ENCODE measurements at places on chromosomes 13 and 19. TPM values are rescaled to one million over a fixed set of nuclear protein-coding genes. Genes with fewer than 3 reads are reported as not detected.

Gene ELSPBP1
- not detected for total RNA-seq

DNA sequence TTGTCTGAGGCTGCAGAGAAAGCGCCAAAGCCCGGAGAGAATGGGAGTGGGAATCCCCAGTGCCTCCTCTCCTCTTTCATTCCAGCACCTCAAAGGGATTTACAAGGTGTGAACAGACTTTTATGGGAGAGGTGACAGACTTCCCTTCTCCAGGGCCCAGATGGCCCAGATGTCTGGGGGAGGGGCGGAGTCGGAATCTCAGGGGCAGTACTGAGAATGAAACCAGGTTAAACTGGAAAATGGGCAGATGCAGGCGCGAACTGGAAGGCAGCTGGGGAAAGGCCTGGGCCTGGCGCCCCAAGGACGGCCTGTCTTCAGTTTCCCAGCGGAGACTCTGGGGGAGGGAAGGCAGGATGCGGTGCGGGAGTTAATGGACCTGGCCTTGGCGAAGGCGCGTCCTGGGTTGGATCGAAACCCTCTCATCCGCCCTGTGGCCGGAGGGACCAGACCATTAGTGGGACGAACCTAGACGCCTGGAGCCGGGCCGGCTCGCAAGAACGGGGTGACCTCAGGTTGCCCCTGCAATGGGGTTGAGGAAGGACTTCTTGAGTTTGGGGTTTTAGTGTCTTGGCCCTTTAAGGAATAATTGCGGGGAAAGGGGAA lies 592 bp upstream of the TRIP10 start:
- no peak for DNase-seq

Gene IGSF23
- not detected for total RNA-seq

DNA sequence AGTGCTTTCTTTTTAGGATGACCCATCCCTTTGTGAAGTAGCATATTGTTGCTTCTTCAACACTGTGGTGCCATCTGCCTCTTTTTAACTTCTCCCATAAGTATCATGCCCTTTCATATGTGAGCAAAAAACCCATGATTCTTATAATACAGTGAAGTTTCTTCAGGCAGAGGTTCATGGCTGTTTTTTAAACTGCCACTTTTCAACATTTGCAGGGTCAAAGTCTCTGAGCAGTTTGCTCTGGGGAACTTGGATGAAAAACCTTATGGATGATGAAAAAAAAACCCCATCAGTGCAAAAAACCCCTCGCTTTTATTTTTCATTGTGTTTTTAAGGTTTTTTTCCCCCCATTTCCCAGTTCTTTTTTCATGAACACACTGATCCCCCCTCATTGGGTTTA lies 158.5 kb downstream of the LMO7 start:
- DNase-seq: no peak

- DNase-seq: no peak
These were observed 28.8 kb downstream of the EPN1 start for GRCh38 chr19:55703790-55704215.

Gene ZNF296
- 1.5 TPM for total RNA-seq

Gene MIA
- total RNA-seq: not detected

DNA sequence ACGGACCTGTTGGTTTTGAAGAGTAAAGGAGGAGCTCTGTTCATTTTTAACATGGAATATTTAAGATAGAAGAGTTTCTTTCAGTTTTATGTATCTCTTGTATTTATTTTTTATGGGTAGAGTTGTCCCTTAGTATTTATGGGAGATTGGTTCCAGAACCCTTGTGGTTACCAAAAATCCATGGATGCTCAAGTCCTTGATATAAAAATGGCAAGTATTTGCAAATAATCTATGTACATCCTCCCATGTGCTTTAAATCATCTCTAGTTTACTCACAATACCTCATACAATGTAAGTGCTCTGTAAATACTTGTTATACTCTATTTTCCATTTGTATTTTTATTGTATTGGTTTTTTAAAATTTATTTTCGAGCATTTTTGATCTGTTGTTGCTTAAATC lies 63.1 kb downstream of the TM9SF2 start:
- no peak for DNase-seq

DNA sequence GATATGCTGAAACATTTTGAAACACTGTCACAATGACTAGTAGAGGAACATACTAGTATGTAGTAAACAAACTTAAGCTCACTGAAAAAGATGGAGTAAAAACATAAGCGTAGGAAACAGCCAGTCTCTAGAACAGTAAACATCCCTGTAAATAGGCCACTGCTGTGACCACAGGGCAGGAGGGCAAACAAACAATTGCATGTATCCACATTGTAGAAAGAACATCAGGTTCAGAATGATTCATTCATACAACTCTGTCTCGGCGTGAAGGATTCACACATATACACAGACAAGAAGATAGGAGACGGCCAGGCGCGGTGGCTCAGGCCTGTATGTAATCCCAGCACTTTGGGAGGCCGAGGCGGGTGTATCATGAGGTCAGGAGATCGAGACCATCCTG lies 390.1 kb downstream of the IRS2 start:
- DNase-seq: no peak

GRCh38 chr19:782878-783668 lies 14.2 kb upstream of the PTBP1 start:
- DNase-seq: no peak

GRCh38 chr19:10006335-10006708 lies 4.0 kb downstream of the COL5A3 start:
- no peak for DNase-seq

DNA sequence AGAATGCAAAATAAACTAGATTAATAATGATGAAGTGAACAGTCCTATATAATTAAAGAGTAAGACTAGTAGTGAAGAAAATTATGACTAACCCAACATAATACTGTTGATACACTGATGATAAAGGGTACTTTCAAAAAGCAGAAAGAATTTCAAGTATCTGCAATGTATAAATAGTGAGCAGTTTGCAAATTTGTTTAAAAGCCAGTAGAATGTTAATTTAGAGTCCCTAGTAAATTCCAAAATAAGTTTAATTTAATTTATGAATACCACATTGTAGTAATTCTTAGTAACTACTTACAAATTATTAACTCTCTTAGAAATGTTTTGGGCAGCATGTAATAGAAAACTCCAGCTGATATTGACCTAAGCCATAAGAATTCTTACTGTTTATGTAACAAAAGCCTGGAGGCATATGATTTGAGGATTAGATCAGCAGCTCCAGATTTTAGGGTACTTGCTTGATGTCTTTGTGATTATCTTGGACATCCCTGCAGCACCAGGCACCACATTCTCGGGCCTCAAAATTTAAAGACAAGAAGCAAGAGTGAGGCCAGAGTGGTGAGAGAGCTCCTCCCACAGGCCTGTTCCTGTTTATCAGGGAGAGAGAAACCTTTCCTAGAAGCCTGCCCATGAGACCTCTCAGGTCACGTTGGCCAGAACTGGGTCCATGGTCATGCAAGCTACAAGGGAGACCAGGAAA lies 67.6 kb upstream of the TDRD3 start:
- no peak for DNase-seq

Gene FCAR
- 0.68 TPM for total RNA-seq

Gene KLK2
- not detected for total RNA-seq

GRCh38 chr13:110706570-110707372 lies 855 bp upstream of the CARS2 start:
- DNase-seq: no peak

DNA sequence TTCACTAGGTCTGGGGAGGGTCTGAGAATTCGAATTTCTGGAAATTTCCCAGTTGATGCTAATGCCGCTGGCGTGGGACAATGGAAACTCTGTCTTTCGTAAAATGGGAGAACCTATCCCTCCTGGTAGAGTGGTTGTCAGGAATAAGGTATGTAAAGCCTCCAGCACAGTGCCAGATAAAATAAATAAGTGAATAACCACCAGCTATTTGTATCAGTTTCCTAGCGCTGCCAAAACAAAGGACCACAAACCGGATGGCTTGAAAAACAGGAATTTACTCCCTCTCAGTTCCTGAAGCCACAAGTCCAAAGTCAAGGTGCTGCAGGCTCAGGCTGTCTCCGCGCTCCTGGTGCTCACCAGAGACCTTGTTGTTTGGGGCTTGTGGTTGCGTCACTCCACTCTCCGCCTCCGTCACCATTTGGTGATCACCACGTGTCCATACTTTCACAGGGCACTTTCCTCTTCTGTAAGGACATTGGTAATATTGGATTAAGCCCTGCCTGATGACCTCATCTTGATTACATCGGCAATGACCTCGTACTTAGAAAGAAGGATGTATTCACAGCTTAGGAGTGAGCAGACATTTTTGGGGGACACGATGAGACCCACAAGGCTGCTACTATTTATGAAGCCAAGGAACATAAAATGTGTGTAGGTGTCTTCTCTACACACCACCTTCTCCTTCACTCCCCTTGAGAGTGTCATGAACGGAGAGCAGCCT lies 428.5 kb downstream of the IRS2 start:
- no peak for DNase-seq

DNA sequence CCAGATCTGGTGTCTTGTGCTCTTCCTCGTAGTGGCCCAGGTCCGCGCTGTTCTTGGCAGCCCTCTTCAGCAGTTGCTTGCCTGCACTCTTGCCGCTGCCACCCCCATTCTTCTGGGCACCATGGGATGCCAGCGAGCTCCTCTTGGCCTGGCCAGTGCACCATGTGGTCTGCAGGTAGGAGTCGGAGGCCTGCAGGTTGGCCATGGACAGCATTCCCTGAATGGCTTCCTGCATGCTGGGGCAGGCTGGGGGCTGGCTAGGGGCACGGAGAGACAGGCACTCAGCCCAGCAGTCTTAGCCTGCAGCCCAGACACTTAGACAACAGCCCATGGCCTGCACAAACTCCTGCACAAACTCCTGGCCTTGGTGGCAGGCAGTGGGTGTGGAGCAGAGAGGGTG lies 234.9 kb downstream of the TUBA3C start:
- no peak for DNase-seq
